Endothelial cell of umbilical vein (primary cell): ENCODE measurements at places on chromosomes 13 and 19. TPM values are rescaled to one million over a fixed set of nuclear protein-coding genes. Genes with fewer than 3 reads are reported as not detected.

ZSCAN4 gene
- not detected in 2 replicates for total RNA-seq

HSH2D gene
- not detected in 2 replicates for total RNA-seq

ZNF573 gene
- 6.3 and 7.5 TPM in 2 replicates for total RNA-seq

CRLF1 gene
- total RNA-seq: not detected in 2 replicates

CILP2 gene
- not detected in 2 replicates for total RNA-seq

CCDC97 gene
- 24.2 and 27.2 TPM in 2 replicates for total RNA-seq

ENOX1 gene
- total RNA-seq: 0.28 and 0.97 TPM in 2 replicates

CGB8 gene
- total RNA-seq: not detected in 2 replicates

OR7A5 gene
- total RNA-seq: not detected in 2 replicates

TMEM86B gene
- 4.1 and 5.4 TPM in 2 replicates for total RNA-seq

PLEKHF1 gene
- 4.0 and 5.5 TPM in 2 replicates for total RNA-seq

DNA sequence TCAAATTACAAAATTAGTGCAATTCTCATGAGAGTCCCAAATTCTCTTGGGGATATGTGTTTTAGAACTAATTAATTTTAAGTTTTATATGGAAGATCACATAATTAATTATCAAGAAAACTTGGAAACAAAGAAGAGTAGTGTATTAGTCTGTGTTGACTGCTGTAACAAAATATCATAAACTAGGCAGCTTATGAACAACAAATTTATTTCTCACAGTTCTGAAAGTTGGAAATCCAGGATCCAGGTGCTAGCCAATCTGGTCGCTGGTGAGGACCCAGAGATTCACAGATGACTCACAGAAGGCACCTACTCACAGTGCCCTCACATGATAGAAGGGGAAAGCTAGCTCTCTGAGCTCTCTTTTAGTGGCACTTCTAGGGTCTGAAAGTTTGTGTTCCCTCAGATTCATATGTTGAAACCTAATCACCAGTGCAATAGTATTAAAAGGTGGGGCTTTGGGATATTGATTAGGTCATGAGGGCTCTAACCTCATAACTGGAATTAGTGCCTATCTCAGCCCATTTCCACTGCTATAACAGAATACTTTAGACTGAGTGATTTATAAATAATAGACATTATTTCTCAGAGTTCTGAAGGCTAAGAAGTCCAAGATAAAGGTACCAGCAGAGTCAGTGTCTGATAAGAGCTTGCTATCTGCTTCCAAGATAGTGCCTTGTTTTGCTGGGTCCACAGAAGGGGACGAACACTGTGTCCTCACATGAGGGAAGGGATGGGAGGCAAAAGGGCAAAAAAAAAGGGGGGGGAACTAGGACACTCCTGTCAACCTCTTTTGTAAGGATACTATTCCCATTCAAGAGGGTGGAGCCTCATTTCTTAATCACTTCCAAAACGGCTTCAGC lies 1.5 kb upstream of the ARGLU1 start:
- H3K4me1 ChIP-seq: peaks cover 25% of the 10 kb centered on the region
- H3K27ac ChIP-seq: no peak overlapping the region
- H3K4me3 ChIP-seq: no peak overlapping the region
- DNase-seq: no peak

DNA sequence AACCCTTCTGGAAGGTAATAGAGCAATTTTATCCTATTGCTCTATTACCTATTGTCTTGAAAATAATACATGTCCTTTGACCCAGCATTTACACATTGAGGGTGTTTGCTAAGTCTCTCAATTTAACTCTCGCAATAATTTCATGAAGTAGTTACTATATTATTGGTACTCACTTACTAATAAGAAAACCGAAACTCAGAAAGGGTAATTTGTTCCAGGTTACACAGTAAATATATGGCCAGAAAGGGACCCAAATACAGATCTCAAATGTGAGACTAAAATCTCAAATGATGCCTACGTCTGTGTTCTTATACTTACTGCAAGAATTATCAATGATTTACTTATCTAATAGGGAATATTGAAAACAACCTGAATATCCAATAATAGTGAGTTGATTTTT lies 29.7 kb upstream of the FAM216B start:
- H3K36me3 ChIP-seq: no peaks in the 10 kb centered on the region
- no peaks in the 10 kb centered on the region for H3K4me1 ChIP-seq
- H3K27me3 ChIP-seq: peaks cover 2% of the 10 kb centered on the region
- no peak overlapping the region for H3K27ac ChIP-seq
- no peak overlapping the region for H3K4me3 ChIP-seq

DNA sequence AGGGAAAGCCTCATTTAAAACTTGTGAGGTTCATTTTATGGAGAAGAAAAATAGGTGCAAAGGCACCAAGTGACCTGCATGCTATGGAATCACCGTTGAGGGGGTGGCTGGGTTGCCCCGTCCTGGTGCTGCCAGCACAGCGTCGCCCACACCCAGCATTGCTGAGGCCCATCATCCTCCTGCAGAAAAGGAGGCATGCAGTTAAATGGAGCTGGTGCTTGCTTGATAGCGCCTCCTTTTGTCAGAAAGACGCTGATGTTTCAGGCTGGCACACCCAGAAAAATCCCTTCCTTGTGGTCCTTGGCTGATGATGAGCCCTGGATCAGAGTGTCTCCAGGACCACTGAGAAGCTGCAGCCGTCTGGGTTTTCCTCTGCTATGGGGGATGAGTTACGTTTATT lies 36.9 kb downstream of the DHRS12 start:
- no peak overlapping the region for H3K4me3 ChIP-seq
- no peak for DNase-seq
- H3K4me1 ChIP-seq: peaks cover 11% of the 10 kb centered on the region

DNA sequence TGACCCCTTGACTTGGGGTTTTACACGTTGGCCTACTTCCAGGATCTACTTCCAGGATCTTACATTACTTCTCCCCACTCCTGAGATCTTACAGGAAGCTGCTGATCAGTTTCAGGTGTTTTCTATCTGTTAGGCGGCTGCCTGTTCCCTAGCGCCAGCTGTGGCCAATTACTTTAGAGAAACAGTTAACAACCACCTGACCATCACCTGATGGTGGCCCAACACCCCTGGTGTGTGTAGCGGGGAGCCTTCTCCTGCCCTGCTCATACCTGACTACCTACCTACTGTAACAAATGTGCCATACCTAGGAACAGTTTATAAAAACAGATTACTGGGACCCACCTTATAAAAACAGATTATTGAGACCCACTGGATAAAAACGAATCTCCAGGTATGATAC lies 2.8 kb upstream of the POP4 start:
- no peak overlapping the region for H3K4me3 ChIP-seq
- no peak for DNase-seq
- no peak overlapping the region for H3K27ac ChIP-seq
- H3K36me3 ChIP-seq: no peaks in the 10 kb centered on the region
- peaks cover 10% of the 10 kb centered on the region for H3K4me1 ChIP-seq

GRCh38 chr19:15379999-15380647 lies 536 bp upstream of the AKAP8 start:
- no peaks in the 10 kb centered on the region for H3K36me3 ChIP-seq
- H3K27me3 ChIP-seq: no peaks in the 10 kb centered on the region
- DNase-seq: peak; percentile 64
- peaks cover 18% of the 10 kb centered on the region for H3K4me1 ChIP-seq
- no peak overlapping the region for H3K27ac ChIP-seq

DNA sequence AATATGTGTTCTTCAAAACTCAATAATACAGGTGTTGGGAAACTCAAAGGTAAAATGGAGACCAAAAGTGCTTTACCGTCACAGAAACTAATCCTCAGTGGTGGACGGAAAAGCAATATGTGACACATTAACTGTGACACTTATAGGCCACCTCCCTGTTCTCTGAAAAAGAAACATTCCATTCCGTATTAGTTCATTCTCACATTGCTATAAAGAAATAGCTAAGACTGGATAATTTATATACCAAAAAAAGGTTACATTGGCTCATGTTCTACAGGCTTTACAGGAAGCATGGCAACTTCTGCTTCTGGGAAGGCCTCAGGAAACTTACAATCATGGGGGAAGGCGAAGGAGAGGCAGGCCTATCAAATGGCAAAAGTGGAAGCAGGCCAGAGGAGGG lies 435.3 kb upstream of the HTR2A start:
- H3K27ac ChIP-seq: no peak overlapping the region
- no peak for DNase-seq
- H3K4me3 ChIP-seq: no peak overlapping the region
- no peaks in the 10 kb centered on the region for H3K4me1 ChIP-seq
- H3K36me3 ChIP-seq: no peaks in the 10 kb centered on the region

GRCh38 chr19:51359294-51359693 lies 6.9 kb downstream of the ETFB start:
- H3K36me3 ChIP-seq: no peaks in the 10 kb centered on the region
- H3K27ac ChIP-seq: no peak overlapping the region
- H3K27me3 ChIP-seq: no peaks in the 10 kb centered on the region
- H3K4me3 ChIP-seq: no peak overlapping the region

DNA sequence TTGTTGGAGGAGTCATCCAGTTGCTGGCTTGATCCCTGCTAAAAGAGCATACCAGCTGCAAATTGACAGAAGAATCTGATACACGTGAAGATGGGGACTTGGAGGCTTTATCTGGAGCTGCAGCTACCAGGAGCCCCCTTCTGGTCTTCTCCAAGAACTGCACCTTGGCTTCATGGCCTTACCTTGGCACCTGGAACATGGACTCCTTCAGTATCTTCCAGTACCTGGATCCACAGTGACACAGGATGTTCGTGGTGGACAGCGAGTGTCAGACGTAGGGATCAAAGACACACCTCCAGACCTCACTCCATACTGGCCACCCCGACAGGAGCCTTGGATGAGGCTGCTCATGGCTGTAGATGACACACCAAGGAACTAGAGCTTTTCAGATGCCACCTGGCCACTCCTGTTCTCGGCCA lies 9.9 kb upstream of the ACSBG2 start:
- H3K27me3 ChIP-seq: no peaks in the 10 kb centered on the region
- H3K27ac ChIP-seq: no peak overlapping the region
- DNase-seq: peak; percentile 75
- no peaks in the 10 kb centered on the region for H3K36me3 ChIP-seq
- H3K4me3 ChIP-seq: no peak overlapping the region

DNA sequence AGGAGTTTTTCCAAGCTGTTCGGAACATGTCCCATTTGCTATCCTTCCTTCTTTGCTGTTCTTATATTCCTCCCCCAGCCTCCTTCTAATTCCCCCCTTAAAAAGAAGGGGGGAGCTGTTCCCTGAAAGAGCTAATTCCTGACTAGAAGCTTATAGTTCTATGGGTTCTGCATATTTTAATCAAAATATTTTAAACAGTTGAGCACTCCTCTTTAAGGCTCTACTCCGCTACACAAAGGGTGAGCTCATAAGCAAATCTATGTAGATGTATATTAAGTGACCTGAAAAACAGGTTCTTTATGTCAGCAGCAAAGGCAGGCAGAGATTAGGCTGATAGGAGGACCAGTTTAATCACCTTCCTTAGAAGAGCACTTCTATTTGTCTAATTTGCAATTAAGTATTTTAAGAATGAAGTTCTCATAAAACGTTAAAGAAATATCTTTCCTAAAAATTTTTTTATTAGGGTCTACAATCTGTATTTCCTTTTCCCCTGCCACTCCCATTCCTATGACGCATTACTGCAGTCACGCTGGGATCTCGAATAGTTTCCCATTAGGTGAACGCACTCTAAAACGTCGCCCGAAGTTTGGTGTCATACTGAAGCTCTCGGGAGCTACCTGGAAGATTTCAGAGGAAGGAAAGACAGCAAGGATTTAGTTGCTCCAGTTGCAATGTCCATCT lies 5.2 kb downstream of the EFNB2 start:
- no peaks in the 10 kb centered on the region for H3K36me3 ChIP-seq
- no peak overlapping the region for H3K4me3 ChIP-seq
- peaks cover 21% of the 10 kb centered on the region for H3K4me1 ChIP-seq
- DNase-seq: peak; percentile 61
- no peaks in the 10 kb centered on the region for H3K27me3 ChIP-seq

GRCh38 chr13:34672631-34673030 lies 269.4 kb upstream of the NBEA start:
- no peaks in the 10 kb centered on the region for H3K4me1 ChIP-seq
- no peak for DNase-seq
- H3K36me3 ChIP-seq: no peaks in the 10 kb centered on the region
- H3K27ac ChIP-seq: no peak overlapping the region
- peaks cover 3% of the 10 kb centered on the region for H3K27me3 ChIP-seq
- no peak overlapping the region for H3K4me3 ChIP-seq

GRCh38 chr13:84648069-84648640 lies 765.9 kb upstream of the SLITRK1 start:
- no peaks in the 10 kb centered on the region for H3K36me3 ChIP-seq
- DNase-seq: no peak
- H3K4me3 ChIP-seq: no peak overlapping the region
- no peaks in the 10 kb centered on the region for H3K27me3 ChIP-seq

DNA sequence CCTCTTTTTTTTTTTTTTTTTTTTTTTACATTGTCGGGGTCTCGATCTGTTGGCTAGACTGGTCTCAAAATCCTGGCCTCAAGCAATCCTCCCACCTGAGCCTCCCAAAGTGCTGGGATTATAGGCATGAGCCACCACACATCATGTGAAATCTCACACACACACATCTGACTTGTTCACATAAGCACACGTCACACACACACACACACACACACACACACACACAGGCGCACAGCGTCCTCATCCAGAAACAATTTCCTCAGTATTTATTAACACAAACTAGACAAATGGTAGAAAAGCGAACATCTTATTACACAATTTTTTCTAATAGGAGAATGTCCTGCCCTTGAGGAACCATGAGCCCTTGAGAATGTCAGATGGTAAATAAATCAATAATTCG lies 5.1 kb upstream of the SYCN start:
- no peaks in the 10 kb centered on the region for H3K4me1 ChIP-seq
- DNase-seq: no peak
- no peaks in the 10 kb centered on the region for H3K36me3 ChIP-seq
- peaks cover 14% of the 10 kb centered on the region for H3K27me3 ChIP-seq
